Glomerular endothelial cell (primary cell): ENCODE measurements at places on chromosomes 4 and X.

- DNase-seq, result no peak
These were observed 258.8 kb downstream of the GPC3 start for GRCh38 chrX:133726642-133727041.

DNA sequence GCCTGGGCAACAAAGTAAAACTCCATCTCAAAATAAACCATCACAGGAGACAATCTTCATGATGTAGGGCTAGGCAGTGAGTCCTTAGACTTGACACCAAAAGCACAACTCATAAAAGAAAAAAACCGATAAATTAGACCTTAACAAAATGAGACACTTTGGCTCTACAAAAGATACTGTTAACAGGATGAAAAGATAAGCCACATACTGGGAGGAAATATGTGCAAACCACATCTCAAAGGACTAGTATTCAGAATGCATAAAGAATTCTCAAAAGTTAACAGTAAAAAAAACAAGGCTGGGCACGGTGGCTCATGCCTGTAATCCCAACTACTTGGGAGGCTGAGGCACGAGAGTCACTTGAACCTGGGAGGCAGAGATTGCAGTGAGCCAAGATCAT is 13.2 kb downstream of the EFHC2 start:
- DNase-seq, result no peak

GRCh38 chr4:145812919-145813318 is 125.7 kb downstream of the ZNF827 start:
- DNase-seq, result no peak

DNA sequence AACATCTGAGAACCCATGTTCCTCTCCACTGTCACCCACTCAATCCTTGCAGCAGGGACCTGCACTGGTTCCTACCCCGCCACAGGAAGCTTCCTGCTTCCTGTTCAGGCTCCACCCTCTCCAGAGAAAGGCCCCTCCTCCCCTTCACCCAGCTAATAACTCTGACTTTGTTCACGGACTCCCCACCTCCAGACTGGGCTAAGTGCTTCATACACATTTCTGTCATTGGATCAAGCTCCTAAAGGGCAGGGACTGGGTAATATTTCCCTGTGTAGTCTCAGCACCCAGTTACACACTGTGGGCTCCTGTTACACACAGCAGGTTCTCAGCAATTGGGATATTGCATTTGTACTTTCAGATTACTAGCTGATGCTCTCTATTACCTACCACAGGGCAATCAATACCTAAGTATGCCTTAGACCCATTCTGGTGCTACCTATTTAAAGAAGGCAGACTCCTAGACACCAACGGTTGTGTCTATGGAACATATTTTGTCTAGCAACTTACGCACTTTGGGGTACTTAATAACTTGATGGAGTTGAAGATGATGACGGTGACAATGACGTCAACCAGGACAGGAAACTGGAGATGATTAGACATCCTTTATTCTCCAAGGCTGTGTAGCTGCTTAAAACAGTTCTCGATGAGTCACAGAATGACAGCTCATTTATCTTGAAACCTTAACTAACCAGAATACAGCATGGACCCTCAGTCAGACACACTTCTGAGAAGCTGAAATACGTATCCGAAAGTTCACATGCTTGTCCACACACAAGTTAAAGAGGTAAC is 58.1 kb downstream of the MAML3 start:
- DNase-seq, result peak; percentile 99

DNA sequence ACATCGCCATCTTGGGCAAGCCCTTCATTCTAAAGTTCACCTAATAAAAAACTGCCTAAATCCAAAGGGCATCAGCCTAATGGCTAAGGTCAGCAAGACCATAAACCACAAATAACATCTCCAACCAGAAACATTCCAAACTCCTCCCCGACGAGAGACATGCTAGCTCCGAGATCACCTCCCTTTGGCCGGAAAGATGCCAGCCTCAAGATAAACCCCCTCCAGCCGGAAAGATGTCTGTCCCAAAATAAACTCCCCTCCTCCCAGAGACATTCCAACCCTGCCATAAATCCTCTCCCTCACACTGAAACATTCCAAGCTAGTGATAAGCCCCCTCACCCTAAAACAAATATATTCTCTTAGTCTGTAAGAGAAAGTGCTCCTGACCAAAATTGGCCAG is 13.3 kb upstream of the DYNLT3 start:
- no peak for DNase-seq

GRCh38 chr4:101418466-101418865 is 71.1 kb upstream of the PPP3CA start:
- no peak for DNase-seq
